ENCODE measurements at places on chromosomes 1 and 21.

GRCh38 chr1:210280221-210280620 lies 47.6 kb downstream of the SERTAD4 start:
- no peak for DNase-seq

GRCh38 chr1:100249155-100249536 lies 488 bp downstream of the DBT start:
- no peak for DNase-seq

- DNase-seq, result no peak
These were observed 71.7 kb downstream of the PRRX1 start for GRCh38 chr1:170735366-170736263.

DNA sequence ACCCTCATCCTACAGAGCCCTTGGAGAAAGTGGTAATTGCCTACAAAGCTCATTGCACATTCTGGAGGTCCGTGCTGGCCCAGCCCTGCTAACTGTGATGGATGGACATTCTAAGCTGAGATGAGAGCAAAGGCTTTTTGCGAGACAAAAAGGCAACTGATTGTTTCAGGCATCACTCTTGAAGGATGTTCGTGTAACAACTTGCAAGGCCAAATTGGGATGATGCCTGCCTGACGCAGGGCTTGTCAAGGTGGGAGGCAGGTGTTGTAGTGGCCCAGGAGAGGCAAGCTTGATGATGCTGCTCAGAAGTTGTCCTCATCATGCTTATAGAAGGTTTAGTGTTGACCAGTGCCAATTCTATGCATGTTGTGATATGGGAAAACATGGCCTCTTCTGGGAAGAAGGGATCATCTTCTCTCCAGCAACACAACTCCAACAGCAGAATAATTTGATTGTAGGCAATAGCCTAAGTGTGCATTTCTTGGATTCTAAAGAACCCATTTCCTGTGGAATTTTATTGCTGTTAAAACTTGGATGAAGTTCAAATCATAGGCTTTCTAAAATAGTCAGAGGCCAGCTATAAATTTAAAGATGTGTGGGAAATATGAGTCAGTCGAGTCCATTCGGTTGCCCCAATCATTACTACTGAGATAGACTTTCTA lies 102.5 kb upstream of the COA6 start:
- no peak for DNase-seq

DNA sequence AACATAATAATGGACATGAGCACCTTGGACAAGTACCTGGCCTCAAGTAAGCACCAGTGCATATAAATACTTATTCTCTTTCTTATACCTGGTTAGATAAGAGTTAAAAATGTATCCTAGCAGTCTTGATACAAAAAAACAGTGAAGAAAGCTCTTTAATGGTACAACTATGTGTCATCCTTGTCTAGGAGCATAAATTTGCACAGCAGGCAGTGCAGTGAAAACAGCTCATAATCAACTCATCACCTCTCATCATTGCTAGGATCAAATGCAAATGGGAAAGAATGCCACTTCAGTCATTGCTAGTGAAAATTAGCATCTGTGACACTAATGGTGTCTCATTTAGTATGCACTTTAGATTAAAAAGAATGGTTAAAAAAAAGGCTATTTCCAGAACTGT lies 7.6 kb downstream of the SAMSN1 start:
- DNase-seq, result no peak

GRCh38 chr1:206111271-206111927 lies 5.8 kb downstream of the AVPR1B start:
- no peak for DNase-seq

DNA sequence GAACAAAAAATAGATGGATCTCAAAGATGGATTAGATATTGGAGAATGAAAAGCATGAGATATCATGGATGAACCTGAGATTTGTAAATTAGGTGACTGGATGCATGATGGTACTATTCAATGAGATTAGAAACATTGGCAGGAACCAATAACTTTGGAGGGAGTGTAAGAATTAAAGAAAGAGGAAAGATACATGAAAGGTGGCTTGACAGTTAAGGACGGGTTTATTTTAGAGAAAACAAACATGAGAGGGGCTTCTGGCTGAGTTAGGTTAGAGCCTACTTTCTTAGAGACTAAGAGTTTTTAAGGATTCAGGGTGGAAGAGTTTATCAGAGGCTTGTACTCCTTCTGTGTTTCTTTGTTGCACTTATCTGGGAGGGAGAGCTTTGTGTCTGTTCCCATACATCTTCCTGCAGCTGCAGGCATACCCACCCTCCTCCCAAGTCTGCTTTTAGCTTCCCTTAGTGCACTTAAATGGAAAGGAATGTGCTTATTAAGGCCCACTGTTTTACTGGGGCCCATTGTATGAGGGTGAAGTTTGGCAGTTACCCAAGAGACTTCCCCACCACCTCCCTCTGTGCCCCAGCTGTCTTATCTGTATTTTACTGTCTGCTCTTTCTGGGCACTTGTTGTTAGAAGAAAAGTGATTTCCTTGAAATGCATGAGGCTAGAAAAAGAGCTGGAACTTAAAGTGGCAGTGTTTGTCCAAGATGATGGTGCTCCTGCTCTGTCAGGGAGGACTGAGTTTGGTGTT lies 26.1 kb upstream of the CR2 start:
- DNase-seq, result no peak

DNA sequence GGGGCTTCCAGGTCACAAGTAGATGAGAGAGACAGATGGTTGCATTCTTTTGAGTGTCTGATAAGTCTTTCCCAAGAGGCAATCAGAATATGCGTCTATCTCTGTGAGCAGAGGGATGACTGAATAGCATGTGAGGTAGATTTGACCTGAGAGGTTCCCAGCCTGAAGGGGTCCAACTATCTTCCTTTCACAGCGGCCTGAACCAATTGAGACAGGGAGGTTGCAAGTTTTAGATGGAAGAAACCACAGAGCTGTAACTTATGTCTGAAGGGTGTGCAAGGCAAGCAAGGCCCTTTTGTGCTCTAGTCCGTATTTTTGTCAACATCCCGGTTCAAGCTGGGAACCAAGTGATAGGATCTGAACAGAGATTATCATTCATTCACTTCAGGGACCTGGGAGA lies 9.9 kb upstream of the RNF187 start:
- no peak for DNase-seq

DNA sequence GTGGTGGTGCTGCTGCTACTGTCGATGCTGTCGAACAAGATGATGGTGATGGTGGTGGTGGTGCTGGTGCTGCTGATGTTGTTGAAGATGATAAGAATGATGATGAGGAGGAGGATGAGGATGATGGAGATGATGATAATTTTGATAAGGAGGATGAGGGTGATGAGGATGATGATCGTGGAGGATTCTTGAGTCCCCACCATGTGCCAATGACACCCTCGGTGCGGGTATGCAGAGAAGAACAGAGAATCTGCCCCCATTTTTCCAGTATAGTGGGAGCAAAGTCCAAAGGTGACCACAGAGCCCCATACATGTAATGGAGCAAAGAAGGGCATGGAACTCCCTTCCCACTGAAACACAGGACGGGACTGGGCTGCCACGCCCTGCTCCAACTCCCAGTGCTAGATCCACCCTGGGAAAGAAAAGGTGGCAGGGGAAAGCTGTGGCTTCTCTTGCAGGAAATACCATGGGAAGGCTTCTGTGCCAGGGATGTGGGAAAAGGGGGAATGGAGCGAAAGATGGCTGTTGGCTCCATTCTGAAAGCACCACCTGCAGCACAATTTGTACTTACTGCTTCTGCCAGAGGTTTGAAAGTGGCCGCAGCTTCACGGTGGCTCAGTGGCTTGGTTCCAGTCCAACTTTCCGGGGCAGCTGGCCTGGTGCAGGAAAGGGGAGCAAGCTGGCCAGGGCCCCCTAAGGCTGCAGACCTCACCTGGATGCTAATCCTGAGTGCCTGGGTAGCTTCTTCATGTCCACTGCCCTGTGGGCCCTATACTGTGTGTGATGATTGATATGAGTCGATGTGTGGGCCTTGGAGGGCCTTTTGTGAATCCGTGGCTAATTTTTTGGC lies 387.2 kb upstream of the VAMP3 start:
- DNase-seq, result no peak

DNA sequence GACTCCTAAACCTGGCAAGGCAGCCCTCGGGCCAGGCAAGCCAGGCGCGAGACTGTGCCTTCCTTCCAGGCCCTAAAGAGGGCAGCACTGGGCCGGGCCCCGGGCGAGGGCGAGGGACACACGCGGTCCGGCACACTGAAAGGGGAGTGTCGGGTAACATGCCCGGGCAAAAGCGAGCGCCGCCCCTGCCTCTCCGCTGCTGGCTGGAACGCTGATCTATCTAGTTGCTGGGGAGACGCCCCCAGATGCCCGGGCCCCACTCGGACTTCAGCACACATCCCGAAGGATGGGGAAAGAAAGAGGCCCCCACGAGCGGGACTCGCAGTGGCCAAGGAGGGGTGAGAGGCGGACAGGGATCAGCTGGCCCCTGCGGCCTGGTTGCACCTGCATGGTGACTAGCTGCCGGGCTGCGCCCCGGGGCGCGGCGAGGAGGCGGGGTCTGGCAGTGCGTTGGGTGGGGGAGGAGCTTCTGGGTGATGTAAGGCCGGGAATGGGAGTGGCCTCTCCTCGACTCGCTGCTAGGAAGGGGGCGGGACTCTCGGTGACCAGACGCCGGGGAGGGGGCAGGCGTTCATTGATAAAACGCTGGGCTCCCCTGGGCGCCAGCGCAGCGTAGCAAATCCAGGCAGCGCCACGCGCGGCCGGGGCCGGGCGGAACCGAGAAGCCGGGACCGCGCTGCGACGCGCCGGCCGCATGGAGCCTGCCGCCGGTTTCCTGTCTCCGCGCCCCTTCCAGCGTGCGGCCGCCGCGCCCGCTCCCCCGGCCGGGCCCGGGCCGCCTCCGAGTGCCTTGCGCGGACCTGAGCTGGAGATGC lies at the start of gene PLK3:
Gene PLK3, plus strand, starts transcription at position 608 of the 815 bp plus-strand sequence. Its CDS starts 87 bp downstream, at position 695.
- DNase-seq, result peak; percentile 98

GRCh38 chr1:243233908-243234307 lies 21.2 kb downstream of the CEP170 start:
- no peak for DNase-seq

DNA sequence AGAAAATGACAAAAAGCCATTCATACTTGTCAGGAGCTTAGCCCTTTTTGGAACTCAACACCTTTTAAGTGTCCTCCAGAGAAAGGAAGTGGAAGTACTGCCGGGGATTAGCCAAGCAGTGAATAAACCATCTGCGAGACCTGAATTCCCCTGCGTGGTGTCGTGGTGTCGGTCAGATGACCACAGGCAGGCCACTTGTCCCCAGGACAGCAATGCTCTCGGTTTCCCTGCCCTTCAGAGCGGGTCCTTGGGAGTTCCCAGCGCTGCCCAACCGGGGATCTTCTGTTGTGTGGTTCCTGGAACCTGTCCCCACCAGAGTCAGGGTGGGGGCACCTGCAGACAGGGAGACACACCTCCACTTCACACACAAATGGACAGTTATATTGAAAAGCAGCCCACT lies 9.2 kb downstream of the GPR157 start:
- no peak for DNase-seq

DNA sequence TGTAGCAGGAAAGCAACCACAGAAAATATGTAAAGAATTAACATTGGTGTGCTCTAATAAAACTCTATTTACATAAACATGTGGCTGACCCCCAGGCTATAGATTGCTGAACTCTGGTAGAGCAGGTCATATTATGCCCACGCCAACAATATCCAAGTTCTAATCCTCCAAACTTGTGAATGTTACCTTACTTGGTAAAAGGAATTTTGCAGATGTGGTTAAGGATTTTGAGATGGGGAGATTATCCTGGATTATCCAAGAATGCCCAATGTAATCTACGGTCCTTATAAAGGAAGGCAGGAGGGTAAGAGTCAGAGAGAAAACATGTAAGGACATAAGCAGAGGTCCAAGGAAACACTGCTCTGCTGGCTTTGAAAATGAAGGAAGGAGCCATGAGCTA lies 201.0 kb downstream of the USH2A start:
- no peak for DNase-seq

- no peak for DNase-seq
These were observed 85.2 kb downstream of the HIVEP3 start for GRCh38 chr1:41833519-41834000.

DNA sequence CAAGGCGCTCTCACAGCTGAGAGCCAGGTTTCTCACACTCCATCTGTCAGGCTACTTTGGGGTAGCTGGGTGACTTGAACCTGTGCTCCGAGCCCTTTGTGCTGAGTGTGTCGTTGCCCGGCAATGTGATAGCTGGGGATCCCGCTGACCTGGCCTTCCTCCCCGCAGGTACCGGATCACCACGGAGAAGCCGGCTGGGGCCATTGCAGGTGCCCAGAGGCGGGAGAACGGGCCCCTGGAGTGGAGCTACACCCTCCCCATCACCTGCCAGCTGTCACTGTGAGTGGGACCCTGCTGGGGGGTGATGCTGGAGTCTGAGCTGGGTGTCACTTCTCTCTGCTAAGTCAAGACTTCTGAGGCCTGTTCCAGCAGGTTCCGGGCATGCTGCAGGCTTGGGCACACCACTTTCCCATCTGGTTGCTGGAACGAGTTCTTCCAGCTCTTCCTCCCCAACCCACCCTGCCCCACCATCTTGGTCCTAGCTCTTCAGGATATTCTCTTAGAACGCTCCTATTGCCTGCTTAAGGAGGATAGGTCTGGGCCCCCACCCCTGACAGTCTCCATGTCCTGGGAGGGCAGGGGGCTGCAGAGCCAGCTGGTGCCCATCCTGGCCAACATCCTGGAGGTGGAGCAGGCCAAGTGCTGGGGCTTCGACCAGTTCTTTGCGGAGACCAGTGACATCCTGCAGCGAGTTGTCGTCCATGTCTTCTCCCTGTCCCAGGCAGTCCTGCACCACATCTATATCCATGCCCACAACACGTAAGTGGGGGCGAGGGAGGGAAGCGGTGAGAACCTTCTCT lies 7.5 kb downstream of the IKBKE start:
- no peak for DNase-seq

GRCh38 chr1:157829711-157830110 lies 9.8 kb upstream of the FCRL1 start:
- no peak for DNase-seq

- no peak for DNase-seq
These were observed 649 bp downstream of the AHDC1 start for GRCh38 chr1:27603309-27603680.

GRCh38 chr1:57860931-57861565 lies 437.2 kb upstream of the DAB1 start:
- no peak for DNase-seq
